ENCODE measurements at places on chromosomes 2 and 18.

- no peak for DNase-seq
These were observed 101.7 kb downstream of the SOCS6 start for GRCh38 chr18:70390371-70391090.

GRCh38 chr2:178860551-178860950, 53.3 kb upstream of the TTN start:
- DNase-seq = no peak

DNA sequence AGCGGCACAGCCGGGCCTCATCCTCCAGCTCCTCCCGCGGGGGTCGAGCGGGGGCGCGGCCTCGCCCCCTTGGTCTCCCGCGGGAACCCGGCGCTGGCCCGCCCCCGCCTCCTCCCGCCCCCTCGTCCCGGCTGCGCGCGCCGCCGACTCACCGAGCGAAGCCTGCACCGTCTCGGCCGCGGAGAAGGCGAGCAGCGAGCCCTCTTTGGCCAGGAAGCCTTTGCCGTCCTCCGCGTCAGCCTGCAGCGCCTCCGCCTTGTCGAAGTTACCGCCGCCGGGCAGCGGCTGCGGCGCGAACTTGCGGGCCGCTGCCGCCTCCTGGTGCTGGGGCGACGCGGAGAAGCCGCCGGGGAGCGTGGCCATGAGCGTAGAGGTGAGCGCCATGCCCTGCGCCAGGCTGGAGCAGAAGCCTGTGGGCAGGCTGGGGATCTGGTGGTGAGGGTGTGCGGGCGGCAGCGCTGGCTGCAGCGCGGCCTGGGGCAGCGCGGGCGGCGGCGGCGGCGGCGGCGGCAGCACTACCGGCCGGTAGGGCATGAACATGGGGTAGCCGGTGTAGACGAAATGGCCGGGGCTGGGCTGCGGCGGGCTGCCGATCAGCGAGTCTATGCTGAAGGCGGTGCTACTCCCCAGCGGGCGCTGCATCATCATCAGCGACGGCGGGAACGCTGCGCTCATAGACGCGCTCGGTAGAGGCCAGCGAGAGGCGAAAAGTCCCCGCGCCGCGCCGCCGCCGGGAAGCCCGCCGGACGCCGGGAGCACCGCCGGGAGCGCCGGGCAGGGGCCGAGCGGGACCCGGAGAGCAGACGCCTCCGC, 683 bp downstream of the GBX2 start:
- DNase-seq = no peak

- DNase-seq = no peak
These were observed 49.3 kb downstream of the COA5 start for GRCh38 chr2:98558852-98559530.

GRCh38 chr2:127080226-127080937, 26.6 kb downstream of the BIN1 start:
- no peak for DNase-seq

- no peak for DNase-seq
These were observed 33.2 kb downstream of the OSGEPL1 start for GRCh38 chr2:189729430-189729829.

DNA sequence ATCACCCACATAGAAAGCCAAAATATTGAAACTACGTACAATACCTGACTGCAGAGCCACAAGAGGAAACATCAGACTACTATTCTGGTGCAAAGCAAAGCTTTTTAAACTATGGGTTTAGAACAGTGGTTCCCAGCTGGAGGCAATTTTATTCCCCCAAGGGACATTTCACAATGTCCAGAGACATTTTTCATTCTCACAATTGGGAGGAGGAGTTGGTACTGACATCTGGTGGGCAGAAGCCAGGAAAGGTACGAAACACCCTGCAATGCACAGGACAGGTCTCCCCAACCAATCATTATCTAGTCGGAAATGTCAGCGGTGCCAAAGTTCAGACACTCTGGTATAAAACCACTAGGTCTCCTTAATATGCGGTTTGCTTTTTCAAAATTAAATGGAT, 88.4 kb upstream of the ARL5A start:
- DNase-seq = no peak

GRCh38 chr2:108184419-108184818, 55.3 kb upstream of the SULT1C3 start:
- no peak for DNase-seq

GRCh38 chr18:48538531-48539405, at the start of gene CTIF:
TSS of gene CTIF (plus strand) at chr18:48539031. CDS start at chr18:48619566, 80,535 bp downstream.
- DNase-seq = no peak

- DNase-seq = no peak
These were observed 182.7 kb upstream of the SIX2 start for GRCh38 chr2:45191976-45192375.
